Activated naive CD8-positive, alpha-beta T cell treated with anti-CD3 and anti-CD28 coated beads for 36 hours (primary cell): ENCODE measurements at places on chromosomes 2 and 18.
A peak's percentile ranks its signal among the peaks of the same experiment; 100 is the strongest.

DNA sequence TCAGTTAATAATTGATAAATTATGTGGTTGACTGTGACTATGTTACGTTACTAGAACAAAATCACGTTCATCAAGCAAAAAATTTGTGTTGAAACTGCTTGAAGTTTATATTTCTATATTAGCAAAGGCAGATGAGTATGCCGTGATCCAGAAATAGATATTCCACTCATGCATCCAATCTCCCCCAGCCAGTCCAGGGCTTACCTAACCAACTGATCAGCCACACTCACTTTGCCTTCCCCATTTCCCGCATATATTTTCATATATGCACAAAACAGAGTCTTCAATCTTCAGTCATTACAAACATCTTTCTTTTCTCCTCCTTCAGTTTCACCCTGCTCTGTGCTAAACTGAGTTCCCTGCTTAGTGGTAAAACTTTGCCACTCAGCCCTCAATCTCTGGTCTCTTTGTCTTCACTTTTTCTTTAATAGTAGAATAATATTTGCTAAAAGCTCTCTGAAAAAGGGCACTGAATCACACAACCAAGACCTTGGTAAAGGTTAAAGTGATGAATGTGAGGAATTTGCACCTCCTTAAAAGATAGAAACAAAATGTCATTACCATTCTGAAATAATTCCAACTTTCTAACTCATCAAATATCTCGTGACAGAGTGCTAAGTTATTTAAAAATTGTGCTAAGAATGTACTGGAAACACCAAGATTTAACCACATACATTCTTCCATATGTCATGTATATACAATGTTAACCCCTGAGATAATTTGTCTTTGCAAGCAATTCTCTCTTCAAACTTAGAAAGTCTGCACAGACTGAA, 893.2 kb upstream of the CRIM1 start:
- no peak for DNase-seq

DNA sequence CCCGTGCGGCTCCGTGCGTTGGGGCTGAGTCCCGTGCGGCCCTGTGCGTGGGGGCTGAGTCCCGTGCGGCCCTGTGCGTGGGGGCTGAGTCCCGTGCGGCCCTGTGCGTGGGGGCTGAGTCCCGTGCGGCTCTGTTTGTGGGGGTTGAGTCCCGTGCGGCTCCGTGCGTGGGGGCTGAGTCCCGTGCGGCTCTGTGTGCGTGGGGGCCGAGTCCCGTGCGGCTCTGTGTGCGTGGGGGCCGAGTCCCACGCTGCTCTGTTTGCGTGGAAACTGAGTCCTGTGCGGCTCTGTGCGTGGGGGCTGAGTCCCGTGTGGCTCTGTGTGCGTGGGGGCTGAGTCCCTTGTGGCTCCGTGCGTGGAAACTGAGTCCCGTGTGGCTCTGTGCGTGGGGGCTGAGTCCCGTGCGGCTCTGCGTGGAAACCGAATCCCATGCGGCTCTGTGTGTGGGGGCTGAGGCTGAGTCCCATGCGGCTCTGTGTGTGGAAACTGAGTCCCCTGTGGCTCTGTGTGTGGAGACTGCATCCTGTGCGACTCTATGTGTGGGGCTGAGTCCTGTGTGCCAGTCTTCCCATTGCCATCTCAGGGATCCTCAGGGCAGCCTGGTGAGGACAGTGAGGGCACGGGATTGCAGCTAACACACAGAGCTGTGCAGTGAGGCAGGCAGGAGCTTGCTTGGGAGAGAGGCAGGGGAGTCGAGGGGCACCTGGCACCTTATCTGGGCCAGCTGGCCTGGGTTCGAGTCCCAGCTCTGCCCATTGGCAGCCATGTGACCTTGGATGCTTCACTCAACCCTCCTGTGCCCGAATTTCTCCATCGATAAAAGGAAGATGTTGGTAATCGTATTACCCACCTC, 44.5 kb downstream of the LDLRAD4 start:
- DNase-seq = no peak

DNA sequence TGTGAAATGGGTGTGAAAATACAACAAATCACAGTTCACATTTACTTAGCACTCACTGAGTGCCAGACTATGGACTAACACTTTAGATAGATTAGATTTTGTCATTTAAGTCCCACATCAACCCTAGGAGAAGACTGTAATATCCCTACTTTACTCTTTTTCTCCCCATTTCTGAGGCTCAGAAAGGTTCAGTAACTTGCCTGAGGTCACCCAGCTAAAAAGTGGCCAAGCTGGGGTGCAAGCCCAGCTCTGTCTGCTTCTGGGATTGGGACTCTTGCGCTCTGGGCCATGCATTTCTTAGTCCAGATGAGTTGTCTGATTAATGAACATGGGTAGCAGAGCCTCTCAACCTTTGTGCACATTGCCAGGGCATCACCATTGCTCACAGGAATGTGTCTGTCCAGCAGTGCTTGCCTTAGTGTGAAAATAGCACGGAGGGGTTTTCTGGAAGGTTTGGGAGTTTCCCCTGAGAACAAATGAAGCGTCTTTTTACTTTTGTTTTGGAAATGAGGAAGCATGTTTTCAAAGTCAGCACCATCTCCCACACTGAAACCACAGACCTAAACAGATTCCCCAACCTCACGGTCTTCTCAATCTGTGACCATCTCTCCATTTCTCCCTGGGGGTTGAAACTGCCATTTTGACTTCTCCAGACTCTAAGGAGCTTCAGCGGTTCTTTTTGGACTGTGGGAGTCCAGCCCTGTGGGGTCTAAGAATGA, 31.9 kb downstream of the NRP2 start:
- peak; percentile 11 for DNase-seq

DNA sequence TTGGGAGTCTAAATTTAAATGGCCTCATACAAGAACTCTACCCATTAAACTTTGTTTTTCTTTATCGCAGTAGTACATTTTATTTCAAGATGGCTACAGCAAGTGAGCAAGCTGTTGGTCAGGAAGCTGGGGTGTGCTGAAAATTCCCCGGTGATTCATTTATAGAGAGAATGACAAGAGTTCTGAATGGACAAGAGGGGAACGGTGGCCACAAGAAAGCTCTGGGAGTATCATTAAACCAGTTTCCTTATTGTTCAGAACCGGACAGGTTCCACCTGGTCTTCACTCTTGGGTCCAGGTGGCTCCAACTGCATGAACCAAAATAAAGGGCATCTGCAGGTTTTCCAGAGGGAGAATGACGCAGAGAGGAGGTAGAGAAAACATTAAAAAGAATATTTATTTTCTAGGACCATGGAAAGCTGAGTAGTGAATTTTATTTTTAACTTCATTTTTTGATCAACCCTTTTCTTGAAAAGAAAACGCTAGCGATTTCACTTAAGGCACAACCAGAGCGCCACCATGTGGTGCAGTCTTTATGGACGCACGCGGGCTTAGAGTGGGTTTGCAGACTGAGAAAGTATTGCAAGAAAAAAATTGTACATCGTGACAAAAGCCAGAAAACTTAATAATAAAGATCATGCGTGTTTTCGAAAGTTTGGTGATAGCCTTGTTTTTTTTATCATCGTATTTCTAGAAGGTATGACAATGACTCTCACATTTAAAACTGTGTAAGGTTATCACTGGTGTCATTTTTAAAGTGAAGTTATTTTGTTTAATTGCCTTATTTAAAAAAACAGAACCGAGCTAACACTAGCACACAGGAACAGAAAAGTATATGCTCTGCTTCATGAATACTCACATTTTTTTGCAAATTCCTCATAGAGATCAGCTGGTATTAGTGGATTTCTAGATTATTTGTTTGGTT, 97.9 kb upstream of the NOL4 start:
- DNase-seq = no peak

- no peak for DNase-seq
Observed at GRCh38 chr2:22281033-22281432, 1103.9 kb upstream of the KLHL29 start.

DNA sequence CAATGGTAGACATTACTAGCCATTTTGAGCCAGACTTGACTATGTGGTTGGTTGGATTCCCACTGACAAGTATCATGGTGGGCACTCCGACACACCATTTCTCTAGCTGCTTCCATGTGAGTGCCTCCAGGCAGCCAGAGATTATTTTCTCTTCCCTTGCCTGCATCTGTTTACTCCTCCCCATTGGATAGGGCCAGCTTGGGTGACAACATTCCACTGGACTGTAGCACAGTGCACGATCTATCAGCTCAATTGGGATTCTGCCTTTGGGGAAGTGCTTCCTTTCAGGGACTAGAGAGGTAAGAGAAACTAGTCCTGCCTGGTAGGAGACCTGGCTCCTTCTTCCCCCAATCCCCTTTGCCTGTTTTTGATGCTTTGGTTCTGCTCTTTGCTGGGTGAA, 49.0 kb upstream of the MAP4K3 start:
- DNase-seq = no peak

DNA sequence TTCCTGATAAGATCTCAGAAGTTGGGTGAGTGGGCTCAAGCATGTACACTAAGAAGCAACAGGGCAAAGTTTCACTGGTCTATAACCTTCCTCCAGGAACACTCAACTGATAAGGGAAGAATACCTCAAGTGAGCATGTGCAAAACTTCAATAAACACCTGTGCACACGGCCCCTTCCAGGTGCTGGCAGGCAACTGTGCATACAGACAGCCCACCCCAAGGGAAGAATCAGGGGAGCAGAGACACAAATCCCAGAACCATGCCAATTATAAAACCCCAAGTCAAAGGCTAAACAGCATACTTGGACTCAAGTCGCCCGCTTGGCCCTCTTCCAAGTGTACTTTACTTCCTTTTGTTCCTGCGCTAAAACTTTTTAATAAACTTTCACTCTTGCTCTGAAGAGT, 85.9 kb upstream of the RTN4 start:
- DNase-seq = no peak

DNA sequence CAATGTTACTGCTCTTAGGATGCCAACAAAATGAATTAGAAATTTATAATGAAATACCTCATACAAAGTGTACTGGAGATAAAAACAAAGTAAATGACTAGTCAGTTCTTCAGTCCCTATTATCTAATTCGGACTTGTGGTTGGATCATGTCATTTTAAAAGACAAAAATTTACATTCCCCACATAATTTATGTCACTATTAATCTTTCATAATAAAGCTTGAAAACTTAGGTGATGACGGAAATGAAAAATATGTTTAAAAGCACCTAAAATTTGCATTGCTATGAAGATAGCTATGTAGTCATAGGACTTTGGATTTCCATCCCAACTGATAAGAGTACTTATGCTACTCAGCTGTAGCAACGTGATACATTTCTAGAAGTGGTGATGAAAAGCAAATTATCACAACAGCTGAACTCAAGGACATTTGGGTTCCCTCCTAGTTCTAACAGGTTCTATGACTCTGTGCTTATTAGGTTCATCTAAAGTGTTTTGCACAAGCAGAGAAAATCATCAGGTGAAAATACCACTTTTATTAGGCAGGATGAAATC, 58.4 kb downstream of the LRPPRC start:
- DNase-seq = no peak

DNA sequence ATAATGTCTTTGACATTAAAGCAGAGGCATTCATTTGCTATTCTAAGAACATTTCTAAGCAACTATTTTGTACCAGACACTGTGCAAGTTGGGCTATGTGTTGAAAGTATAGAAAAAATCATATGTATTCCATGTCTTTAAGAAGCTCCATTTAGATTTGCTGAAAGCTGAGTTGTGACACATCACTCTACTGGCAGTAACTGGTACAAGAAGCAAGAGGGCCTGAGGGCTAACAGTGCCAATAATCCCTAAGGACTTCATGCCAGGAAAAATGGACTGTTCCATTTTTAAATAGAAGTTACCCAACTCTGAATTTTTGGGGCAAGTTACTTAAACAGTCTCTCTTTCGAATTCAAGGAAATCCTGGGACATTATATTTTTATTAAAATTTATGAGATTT, 178.7 kb downstream of the SRBD1 start:
- no peak for DNase-seq

GRCh38 chr2:100571668-100572067, 8.9 kb downstream of the PDCL3 start:
- DNase-seq = no peak

GRCh38 chr2:116057538-116057937, 1615.1 kb downstream of the DPP10 start:
- DNase-seq = no peak

DNA sequence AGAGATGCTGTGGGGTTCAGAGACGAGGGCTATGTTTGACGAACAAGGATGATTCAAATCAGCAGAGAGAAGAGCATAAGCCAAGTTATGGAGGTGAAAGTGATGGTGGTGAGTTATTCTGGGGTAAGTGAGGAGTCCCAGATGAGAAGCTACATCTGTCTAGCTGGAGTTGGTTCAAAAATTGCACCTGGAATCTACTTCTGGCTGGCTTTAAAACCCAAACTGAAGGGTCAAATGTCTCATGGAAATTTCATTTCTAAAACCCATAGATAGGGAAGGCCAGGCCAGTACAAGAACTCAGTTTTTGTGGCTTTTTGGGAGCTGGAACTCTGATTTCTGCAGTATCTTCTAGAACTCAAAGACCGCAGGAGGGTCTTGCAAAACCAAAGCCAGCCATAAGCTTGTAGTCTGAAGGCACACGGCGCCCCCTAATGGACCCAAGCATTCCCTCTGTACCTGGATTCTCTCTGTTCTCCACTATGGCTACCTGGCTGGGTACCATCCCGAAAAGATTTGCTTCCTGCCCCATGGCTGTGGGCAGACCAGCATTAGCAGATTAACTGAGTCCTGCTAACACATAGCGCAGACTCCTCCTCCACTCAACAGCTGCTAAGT, 229.1 kb upstream of the SLC14A2 start:
- no peak for DNase-seq

DNA sequence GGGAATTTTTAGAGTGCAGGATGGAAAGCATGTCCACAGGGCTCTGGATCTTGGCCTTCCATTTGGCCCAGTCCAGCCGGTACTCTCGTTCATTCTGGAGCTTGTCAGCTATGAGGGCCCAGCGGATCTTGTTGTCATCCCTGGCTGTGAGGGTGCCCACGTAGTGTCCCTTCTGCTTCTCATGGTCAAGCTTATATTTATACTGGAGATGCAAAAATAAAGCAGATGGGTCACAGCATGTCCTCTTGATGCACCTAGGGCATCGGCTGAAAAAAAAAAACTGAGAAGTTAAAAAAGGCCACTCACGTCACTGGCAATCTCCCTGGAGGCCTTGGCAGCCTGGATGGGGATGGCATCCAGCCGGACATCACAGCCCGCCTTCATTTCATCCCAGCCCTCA, 160.5 kb downstream of the RIF1 start:
- DNase-seq = no peak

GRCh38 chr2:119888680-119889079, 124.2 kb upstream of the EPB41L5 start:
- no peak for DNase-seq

GRCh38 chr2:49129034-49129433, 25.3 kb downstream of the FSHR start:
- no peak for DNase-seq

DNA sequence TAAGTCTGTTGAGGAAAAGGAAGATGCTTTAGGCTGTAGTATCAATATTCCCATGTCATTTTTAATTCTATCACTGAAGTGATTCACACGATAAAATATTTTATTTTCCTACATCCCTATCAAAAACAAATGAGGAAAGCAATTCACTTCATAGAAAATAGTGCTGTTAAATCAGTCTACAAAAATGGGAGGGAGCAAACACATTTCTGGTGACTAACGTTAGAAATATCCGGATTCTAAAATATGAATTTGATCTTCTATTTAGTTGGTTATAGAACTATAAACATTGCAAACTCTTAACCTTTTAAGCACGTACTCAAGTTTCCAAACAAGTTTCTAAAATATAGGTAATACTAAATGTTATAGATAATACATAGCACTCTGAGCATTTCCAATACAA, 20.8 kb downstream of the ATF2 start:
- no peak for DNase-seq

GRCh38 chr2:148554459-148555247, 89.9 kb upstream of the EPC2 start:
- DNase-seq = no peak
